ENCODE measurements at places on chromosomes 4 and X.
A peak's percentile ranks its signal among the peaks of the same experiment; 100 is the strongest.

DNA sequence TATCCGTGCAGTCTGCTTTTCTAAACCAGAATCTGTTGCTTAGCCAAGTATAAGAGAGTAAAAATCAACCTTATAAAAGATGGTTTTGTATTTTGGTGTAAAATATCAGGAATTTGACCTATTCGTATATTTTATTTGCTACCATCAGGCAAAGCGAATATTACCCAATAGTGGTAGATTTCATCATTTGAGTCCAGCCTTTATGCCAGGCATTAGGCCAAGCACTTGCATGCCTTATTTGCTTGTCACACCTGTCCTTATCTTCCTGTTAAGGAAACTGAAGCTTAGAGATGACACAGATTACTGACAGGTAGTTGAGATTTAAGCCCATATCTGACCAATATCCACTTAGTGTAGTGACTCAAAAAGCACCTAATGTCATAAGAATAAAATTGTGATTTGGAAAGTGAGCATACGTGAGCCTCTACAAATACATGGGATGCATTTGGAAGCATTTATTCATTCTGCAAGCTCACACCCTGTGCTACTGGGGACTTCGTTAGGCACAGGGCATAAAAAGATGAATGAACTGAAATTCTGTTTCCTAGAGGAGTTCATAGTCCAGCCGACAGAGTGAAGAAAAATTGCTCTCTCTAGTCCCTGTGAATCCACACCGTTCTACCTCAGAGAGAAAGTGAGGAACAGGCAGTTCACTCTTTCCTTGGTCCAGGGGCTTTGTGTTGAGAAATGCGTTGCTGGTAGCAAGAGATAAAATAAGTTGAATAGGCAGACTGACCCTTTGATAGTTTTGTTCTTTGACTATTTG, 2.3 kb upstream of the RNF212 start:
- no peak for DNase-seq

- DNase-seq = no peak
These were observed 172.6 kb downstream of the ACTRT1 start for GRCh38 chrX:127879585-127879984.

DNA sequence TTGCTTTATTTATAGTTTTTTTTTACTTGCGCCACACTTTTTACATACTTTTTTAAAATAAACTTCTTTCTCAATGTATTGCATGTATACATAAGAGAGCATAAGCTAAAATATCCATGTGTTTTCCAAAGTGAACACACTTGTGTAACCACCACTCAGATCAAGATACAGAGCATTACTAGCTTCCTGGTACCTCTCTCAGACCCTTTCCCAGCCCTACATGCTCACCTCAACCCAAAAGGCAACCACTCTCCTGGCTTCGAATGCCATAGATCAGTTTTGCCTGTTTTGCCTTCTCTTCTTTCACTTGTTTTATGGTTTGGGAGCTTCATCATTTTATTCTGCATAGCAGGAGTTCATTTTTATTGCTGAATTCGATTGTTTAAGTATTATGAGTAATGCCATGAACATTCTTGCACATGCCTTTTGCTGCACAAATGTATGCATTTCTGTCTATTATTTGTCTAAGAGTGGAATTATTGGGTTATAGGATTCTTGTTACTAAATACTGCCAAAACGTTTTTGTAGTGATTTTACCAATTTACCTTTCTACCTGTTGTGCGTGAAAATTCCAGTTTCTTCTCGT, 45.9 kb upstream of the NUDT6 start:
- no peak for DNase-seq

GRCh38 chrX:63250253-63250868, 100.8 kb downstream of the SPIN4 start:
- peak; percentile 79 for DNase-seq

DNA sequence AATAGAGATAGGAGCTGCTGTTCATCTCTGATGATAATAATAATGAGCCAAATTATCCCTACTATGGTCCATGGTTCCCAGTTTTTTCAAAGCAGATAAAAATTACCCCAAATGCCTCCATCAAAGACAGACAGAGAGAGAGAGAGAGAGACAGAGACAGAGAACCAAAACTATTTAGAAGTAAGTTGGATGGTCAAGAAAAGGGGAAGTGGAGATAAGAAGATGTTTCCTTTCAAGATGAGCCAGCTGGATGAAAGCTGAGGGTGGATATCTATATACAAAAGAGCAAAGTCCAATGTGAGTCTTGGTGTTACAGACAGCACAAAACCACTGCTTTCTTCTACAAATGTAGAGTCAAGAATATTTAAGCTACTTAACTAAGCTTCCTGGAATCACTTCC, 173.9 kb downstream of the GRIA3 start:
- no peak for DNase-seq

- peak; percentile 34 for DNase-seq
These were observed 12.9 kb downstream of the STIM2 start for GRCh38 chr4:26873391-26874026.

DNA sequence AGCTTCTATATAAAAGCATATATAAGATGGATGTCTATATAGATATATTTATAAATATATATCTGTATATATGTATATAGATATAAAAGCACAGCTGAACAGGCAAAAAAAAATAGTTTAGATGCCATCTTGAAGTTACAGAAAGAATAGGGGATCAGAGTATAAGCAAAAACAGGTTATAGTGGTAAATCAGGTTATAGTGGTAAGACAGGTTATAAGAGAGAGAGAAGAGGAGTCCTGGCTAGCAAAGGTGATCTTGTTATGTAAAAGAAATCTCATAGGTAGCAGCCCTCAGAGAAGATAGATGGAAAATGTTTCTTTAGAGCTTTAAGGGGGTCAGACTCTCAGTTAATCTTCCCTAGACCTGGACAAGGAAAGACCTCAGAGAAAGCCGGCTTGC, 1263.1 kb downstream of the PCDH7 start:
- DNase-seq = no peak

GRCh38 chrX:97909245-97909644, 1025.5 kb downstream of the RPA4 start:
- DNase-seq = peak; percentile 71

GRCh38 chr4:95432466-95432865, 116.3 kb downstream of the UNC5C start:
- no peak for DNase-seq

DNA sequence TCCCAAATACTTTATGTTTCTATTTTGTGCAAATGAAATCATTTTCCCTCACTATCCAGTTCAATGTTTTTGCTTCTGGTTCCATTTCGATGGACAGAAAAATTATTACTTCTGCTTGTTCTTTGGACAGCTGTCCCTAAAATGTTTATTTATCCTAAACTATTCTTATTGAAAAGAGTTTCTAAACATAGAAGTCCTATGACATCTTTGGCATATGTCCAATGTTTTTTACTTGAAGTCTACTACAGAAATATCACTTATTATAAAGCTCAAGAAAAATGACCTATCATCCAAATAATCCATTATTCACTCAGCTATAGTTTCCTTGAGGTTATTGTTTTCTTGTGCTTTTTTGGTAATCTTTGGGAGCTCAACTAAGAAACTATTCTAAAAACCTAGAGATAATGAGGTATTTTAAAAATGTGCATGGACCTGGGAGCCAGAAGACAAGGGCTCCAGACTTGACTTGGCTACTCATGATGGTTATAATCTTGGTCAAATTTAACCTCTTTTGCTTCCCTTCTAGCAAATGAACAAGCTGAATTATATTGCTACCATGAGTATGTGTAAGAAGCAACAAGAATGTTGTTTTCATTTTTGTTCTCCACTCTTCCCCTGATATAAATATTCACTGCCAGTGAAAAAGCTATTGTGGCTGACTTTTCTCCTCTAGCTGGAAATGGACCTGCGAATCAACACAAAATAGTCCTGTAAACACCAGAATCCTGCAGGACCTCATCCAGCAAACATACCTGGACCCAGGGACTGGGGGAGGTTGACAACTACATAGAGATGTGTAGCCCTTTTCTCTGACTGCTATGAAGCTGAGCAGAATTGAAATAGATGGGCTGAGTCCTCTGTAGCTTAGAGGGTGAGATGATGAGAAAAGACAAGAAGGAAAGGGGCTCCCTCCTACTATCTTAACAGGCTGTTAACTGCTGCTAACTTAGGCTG, 137.4 kb downstream of the FRYL start:
- DNase-seq = no peak

DNA sequence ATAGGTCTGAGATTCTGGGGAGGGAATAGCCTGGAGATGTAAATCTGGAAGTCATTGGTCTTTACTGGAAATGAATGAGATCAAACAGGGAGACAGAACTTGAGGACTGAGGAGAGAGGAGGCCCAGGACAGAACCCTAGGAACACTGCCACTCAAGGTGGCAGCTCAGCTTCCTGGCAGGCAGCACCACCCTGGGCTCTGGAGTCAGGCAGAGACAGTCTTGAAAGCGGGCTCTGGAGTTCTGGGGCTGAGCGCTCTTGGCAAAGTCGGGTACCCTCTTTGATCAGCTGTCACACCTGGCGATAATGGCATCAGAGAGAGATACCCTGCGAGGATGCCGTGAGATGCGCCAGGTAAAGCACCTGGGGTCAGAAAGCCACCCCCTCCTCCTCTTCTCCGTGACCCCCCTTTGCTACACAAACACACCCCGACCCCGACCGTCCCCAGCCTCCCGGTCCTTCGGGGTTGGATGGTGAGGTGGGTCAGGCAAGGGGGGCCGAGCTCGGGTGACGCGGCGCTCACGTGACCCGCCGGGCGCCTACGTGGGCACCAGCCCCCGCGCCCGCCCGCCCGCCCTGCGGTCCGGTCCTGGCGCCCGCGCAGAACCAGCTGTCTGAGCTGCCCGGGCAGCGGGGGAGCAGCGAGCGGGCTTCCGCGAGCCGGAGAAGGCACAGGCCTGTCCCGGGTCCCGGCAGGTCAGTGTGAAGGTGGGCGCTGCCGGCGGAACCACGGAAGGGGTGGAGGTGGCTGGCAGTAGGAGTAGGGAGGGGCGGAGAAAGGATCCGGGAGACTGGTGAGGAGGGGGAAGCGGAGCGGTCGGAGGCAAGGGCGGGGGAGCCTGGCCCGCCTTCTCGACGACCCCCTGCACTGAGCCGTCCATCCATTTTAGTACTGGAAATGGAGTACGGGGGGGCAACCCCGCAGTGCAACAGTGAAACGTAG, at the start of gene TCEAL3:
Gene TCEAL3, plus strand, starts transcription at position 600 of the 942 bp plus-strand sequence. CDS start 1,102 bp downstream, outside the sequence.
- peak; percentile 20 for DNase-seq

- DNase-seq = no peak
These were observed 21.2 kb downstream of the DOK7 start for GRCh38 chr4:3484057-3484973.

All from suppressor macrophage (primary cell).